Kidney glomerular epithelial cell (primary cell): ENCODE measurements at places on chromosomes 5 and 9.
A peak's percentile ranks its signal among the peaks of the same experiment; 100 is the strongest.

GRCh38 chr5:150263801-150264621 lies 25.6 kb downstream of the CAMK2A start:
- peak; percentile 85 for DNase-seq

- no peak for DNase-seq
Observed at GRCh38 chr9:133950629-133951111, 41.5 kb downstream of the VAV2 start.

- no peak for DNase-seq
Observed at GRCh38 chr5:6773342-6774035, 60.3 kb downstream of the TENT4A start.

GRCh38 chr5:177130211-177131018 lies 3.2 kb upstream of the NSD1 start:
- DNase-seq = no peak

DNA sequence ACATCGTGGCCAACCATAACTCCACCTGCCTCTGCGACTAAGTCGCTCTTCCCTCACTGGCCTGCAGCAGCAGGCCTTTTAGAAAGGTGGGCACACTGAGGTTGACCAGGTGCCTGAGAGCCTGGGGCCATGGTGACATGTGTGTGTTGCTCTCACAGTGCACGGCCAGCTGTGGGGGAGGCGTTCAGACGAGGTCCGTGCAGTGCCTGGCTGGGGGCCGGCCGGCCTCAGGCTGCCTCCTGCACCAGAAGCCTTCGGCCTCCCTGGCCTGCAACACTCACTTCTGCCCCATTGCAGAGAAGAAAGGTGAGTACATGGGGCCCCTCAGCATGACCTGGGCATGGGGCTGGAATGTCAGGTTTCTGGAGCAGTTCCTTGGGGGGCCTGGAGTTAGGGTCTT lies 104.5 kb upstream of the ICE1 start:
- DNase-seq = no peak

- DNase-seq = peak; percentile 41
Observed at GRCh38 chr9:37938121-37938891, 34.4 kb upstream of the SLC25A51 start.

DNA sequence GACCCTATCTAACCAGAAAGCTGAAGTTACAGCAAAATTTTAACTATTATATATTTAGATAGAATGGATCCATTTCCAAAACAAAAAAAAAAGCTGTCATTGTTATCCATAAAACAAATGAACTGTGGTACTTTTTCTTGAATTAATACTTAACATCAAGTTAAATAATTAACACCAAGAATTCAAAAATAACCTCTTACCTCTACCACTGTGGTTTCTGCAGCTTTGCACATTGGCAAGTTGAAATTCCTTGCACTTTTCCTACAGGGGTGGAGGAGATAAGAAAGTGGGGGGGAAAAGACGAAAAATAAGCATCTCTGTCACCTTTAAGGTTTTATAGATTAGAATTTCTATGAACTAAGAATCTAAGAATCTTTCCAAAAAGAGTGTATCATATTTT lies 30.0 kb downstream of the OXCT1 start:
- peak; percentile 11 for DNase-seq

DNA sequence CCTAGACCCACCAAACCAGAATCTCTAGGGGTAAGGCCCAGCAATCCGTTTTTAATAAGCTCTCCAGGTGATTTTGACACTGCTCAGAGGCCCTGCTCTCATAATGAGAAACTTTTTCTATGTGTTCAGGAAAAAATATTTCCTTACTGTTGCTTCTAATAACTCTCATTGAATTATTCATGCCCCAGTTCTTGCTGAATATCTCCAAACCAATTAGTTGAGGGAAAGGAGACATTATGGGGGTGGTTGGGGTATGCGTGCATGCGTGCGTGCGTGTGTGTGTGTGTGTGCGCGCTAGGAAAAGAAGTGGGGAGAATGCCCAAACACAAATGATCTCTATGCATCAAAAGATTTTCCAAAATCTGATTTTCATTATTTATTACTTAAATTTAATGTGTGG lies 411.4 kb downstream of the PIK3R1 start:
- no peak for DNase-seq

GRCh38 chr5:60410427-60410826 lies 289.5 kb downstream of the DEPDC1B start:
- no peak for DNase-seq

- DNase-seq = no peak
Observed at GRCh38 chr9:116000748-116001329, 152.8 kb upstream of the PAPPA start.

GRCh38 chr9:85428230-85428629 lies 313.5 kb downstream of the AGTPBP1 start:
- DNase-seq = no peak

GRCh38 chr5:4730279-4730678 lies 409.9 kb upstream of the ADAMTS16 start:
- DNase-seq = no peak

- no peak for DNase-seq
Observed at GRCh38 chr5:170503990-170504596, at the start of gene KCNIP1. TSS of gene KCNIP1 (plus strand) at chr5:170504020.

DNA sequence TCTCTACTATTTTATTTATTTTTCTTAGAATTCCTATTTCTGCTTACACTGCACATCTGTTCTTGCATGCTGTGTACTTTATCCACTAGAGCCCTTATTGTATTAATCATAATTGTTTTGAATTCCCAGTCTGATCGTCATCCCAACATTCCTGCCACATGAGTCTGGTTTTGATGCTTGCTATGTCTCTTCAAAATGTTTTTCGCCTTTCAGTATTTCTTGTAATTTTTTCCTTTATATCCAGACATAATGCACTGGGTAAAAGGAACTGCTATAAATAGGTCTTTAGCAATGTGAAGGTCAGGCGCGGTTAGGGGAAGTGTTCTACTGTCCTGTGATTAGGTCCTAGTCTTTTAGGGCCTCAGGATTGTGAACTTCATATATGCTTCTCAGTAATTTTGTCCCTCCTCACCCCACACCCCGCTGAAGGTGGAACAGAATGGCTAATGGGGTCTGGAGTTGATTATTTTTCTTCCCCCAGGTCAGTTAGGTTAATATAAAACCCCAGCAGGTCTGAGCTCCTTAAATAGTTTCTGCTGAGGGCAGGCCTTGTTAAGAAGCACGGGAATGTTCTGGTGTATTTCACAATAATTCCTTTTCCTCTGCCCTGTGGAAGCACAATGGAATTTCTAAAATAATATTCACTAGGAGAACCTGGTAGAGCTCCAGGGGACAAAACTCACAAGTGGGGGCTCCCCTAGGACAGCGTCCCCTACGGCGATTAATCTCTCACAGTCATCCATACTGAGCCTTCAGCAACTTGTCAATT lies 146.6 kb upstream of the TUT7 start:
- peak; percentile 91 for DNase-seq

DNA sequence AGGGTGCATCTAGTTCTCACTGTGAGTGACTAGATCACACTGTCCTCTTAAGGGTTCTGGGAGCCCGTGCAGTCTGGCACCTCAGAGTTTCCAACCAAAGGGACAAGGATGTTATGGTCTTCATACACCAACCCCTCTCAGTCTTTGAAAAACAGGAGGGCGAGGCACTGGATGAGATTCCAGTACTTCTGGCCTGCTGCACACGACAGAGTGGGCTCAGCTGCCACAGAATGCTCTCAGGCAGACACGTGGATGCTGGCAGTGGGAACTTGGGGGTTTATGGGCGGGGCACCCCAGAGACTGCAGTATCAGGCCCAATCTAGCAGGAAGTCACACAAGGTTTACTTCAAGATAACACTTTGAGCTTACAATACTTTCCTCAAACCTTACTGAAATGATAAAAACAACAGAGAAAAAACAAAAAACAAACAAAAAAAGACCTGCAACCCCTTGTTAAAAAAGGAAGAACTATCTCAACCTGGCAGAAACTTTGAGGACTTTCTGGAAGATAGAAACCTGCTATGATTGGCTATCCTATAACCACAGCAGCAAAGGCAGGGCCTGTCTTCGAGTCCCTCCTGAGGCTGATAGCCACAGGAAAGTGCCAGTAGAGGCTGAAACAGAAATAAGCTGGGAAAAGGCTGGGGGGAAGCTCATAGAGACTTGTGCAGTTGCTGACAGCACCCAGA lies 28.3 kb upstream of the TGFBR1 start:
- no peak for DNase-seq

GRCh38 chr9:109794361-109795012 lies 14.5 kb downstream of the PALM2AKAP2 start:
- no peak for DNase-seq

DNA sequence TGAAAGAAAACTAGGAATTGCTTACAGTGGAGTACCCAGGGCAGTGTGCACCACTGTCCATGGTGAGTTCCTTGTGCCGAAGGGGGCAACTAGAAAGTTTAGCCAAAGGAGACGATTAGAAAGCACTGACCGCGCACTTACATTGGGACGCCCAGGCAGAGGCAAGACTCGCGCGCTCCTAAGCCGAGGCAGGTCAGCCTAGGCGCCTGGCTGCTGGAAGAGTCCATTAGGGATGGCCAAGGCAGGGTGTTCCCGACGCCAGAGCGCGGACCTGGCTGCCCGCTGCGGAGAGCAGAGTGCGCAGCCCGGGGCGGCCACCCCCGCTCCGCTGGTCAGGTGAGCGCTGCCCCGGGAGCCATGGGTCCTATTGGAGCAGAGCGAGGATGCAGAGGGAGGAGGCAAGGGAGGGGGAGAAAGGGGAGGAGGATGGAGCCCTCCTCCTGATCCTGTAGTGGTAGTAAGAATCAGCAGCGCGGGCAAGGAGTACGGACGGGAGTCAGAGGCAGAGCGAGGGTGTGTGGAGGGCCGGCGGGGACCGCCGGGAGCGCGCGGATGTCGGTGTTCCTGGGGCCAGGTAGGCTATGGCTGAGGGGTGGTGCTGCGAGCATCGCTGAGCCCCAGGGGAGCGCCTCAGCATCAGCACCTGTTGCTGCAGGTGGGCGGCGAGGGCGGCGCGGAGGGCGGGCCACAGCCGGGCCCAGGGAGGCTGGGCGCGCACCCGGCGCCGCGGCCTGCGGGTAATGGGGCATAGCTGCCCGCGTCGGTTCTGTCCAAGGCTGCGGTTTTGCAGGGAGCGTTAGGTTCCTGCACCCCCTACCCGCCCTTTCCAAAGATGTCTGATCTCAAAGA lies at the start of gene ADGRV1:
Gene ADGRV1, plus strand, starts transcription at position 454 of the 849 bp plus-strand sequence. Its CDS starts 99 bp downstream, at position 553.
- DNase-seq = peak; percentile 70

DNA sequence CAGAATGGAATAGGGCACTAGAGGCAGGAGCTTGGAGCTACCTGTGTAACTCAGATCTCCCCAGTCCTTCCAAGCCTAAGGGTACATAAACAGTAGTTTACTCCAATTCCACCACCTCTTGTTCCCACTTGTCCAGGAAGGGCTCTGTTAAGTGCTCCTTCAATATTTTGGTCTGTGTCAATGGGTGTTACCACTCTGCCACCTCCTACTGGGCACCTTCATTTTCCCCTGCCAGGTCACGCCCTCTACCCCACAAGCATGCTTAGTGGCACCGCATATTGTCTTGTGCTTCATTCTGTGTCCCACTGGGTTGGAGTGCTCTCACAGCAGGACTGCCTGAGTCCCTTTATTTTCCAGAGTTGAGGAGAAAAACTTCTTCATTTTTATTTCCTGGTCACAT lies 459.8 kb downstream of the ARHGEF28 start:
- no peak for DNase-seq
